Fibroblast of skin of right biceps (primary cell): ENCODE measurements at places on chromosomes 12 and 14.

DNA sequence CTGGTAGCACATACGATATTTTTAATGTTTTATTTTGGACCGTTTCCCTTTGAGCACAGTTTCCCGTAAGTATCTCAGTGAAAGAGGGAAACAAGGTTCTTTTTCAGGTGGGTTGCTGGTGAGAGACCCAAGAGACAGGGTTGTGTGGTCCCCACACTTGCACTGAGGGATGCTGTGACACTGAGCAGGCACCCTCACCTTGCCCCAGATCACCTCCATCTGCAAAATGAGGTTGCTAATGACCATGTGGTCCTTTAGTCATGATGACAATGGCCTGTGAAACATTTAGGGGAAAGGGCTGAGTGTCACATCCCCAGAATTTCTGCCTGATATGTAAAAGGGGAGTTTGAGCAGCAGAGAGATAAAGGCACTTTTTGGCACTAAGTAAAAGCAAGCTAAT, 4.3 kb downstream of the CCND2 start:
- no peak for DNase-seq

DNA sequence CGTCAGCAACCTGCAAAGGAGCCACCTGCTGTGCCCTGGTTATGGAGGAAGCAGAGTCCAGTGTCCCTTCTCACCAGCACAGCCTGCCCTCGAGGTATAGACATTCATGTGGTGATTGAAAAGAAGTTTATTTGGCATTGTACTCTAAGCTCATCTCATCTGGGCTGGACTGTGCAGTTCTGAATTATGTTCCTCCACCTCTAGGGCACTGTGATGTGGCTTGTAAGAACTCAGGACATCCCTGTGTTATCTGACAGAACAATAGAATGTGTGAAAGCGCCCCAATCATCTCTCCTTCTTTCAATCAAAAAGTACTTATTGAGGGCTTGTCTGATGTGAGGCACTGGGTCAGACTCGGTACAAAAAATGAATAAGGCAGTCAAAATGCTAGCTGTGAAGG, 140.1 kb downstream of the DHRS2 start:
- no peak for DNase-seq

- DNase-seq: no peak
Observed at GRCh38 chr14:22830443-22831010, 840 bp downstream of the MRPL52 start.

DNA sequence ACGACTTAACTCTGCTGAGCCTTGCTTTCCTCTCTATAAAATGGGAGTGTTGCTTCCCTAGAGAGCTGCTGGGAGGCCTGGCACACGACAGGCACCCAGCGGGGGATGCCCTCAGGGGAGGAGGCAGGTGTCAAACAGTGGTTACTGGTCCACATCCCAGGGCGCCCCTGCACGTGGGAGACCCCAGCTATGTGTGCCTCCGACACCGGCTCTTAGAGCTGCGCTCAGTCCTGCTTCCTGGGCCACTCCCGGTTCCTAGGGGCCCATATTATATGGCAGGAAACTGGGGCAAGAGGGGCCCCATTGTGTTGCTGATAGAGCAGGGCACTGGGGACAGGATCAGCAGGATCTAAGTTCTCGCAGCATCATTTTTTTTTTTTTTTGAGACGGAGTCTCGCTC, 47.3 kb downstream of the CHGA start:
- DNase-seq: no peak

GRCh38 chr12:28606967-28607557, 416.8 kb downstream of the CCDC91 start:
- no peak for DNase-seq

DNA sequence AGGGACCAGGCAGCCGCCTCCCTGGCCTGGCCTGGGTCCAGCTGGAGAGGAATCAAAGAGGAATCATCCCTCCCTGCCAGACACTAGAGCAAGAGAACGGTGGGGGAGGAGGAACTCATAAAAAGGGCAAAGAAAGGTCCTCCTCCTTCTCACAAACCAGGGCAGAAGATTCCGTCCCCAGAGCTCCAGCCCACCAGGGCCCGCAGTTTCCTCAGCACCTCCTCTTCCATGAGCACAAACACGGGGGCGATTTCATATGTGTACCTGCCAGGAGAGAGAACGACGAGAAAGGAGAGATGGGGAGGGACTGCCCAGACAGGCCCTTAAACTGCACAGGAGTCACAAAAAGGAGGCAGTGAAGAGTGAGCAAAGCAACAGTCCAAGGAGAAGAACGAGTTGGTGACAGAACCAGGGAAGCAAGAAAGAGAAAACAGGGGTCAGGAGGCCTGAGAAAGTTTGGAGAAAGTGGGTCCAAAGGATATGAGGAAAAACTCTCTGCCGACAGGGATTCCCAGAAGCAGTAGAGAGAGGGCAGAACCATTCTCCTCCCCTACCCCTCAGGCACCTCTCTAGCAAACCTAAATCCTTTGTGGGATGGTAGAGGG, 8.7 kb upstream of the ZNF740 start:
- DNase-seq: peak; percentile 43

GRCh38 chr12:113462117-113462774, 9.4 kb downstream of the LHX5 start:
- DNase-seq: peak; percentile 61

DNA sequence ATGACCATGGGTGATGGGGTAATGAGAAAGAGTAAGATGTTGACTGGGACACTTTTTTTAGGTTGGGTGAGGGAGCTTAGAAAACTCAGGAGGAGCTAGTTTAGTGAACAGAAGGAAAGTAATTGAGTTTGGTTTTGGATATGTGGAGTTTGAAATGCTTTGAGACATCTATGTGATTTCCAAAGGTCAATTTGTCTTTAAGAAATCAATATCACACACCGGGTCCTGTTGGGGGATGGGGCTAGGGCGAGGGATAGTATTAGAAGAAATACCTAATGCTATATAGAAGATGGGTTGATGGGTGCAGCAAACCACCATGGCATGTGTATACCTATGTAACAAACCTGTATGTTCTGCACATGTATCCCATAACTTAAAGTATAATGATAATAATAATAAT, 118.4 kb downstream of the ASCL1 start:
- no peak for DNase-seq
